ENCODE measurements at places on chromosomes 7 and 10.

DNA sequence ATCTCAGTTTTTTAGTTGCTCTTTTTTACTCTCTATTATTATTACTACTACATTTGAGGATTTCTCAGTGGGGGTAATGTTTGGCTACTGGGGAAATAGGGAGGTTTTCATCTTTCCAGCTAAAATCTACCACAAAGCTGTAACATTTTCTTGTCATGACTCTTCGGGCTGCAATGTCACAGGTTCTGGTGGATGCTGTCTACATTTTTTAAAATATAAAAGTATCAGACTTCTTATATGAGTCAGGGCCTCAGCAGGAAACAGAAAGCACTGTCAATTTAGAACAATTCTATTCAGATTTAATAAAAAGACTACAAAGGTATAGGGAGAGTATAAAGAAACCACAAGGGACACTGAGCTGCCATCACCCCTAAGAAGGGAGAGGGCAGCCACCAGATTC lies 61.6 kb downstream of the DNAJC12 start:
- no peak for DNase-seq

GRCh38 chr7:33809228-33809627 lies 96.1 kb upstream of the BMPER start:
- DNase-seq = no peak

DNA sequence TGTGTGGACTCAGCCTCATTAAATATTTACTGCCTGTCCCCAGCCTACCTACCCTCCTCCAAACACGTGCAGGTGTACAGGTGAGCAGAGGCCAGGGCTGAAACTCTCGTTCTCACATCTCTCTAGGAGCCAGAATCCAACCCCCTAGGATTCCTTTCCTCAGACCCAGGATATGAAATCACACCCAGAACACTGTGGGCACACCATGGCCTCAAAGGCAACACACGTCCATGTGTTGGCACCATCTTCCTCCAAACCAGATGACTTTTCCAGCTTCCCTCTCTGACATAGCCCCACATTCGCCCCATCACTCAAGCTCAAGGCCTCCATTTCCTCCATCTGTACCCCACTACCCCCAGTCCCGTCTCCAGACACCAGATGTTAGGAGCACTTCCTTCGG lies 51.8 kb upstream of the DUSP5 start:
- DNase-seq = no peak

DNA sequence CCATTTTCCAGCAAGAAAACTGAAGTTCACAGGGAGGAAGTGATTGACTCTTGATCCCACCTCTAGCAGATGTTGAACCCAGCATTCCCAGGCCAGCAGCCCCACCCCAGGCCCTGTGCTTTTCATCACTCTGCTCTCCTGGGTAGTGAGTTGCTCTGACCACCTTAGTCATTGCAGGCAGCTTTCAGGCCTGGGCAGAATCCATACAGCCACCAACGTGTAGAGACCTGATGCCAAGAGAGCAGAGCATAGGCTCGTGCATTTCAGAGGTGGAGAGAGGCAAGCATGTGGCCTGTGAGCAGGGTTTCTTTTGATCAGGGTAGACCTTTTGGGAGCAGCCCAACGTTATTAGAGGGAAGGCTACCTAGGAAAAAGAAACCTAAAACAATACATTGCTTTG lies 334.6 kb downstream of the PTEN start:
- DNase-seq = no peak

- no peak for DNase-seq
These were observed 35.2 kb upstream of the FZD1 start for GRCh38 chr7:91228927-91229558.

GRCh38 chr7:76318488-76319353 lies 16.2 kb downstream of the HSPB1 start:
- DNase-seq = peak; percentile 48

Measured in endothelial cell (in vitro differentiated cells).